ENCODE measurements at places on chromosomes 12 and 14.

DNA sequence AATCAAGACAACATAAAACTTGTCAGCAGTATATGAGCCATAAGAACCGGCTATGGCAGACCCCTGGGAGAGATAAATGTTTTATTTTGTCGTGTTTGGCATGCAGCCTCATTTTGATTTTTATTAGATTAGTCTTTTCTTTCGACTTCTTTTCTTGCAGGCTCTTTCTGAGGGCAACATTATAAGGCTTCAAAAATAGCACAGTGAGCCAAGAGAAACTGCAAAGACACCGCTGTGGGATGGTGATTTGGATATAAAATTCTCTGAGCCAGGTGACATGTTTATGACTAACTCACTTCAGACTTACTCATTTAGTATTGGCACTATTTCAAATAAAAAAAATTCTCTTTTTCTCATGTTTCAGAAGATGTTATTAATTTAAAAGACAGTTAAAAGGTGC, 96.8 kb upstream of the PKP2 start:
- DNase-seq, result no peak

- DNase-seq, result no peak
These were observed 3.5 kb upstream of the CSRP2 start for GRCh38 chr12:76882367-76882766.

- DNase-seq, result no peak
These were observed 10.7 kb upstream of the APOLD1 start for GRCh38 chr12:12774791-12775190.

GRCh38 chr14:94079891-94080620, 946 bp downstream of the DDX24 start:
- DNase-seq, result peak; percentile 28

GRCh38 chr12:114952573-114953271, 268.7 kb upstream of the TBX3 start:
- DNase-seq, result peak; percentile 50

DNA sequence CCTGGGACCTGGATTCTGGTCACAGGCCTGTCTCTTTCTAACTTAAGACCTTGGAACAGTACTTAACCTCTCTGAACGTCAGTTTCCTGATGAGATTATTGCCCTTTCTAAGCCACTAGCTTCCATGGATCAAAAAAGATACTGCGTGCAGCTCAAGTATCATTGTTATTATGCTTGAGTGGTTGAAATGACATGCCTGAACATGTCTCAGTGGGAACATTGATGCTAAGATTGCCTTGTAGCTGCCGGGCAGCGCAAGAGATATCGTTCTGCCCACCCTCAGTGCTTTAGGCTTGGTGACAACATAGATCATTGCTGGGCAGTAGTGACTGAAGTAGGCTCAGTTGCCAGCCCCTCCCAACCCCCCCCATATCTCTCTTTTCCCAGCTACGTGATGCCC, 131.9 kb downstream of the SMOC1 start:
- no peak for DNase-seq

DNA sequence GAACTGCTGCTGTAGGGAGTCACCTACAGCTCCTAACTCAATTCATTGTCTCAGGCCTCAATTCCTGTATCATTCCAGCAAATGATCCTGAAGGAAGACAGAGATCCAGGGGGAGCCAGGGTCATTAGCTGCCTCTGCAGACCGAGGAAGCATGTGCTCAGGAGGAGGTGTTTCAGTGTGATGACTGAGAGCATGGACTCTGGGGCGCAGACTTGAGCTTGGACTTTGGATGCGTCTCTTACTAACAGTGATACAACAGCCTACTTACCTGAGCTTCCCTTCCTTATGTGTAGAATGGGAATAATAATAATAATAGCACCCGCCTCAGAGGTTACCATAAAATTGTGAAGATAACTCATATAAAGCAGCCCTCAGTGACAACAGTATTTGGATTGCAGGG, 92.0 kb upstream of the USP44 start:
- no peak for DNase-seq

DNA sequence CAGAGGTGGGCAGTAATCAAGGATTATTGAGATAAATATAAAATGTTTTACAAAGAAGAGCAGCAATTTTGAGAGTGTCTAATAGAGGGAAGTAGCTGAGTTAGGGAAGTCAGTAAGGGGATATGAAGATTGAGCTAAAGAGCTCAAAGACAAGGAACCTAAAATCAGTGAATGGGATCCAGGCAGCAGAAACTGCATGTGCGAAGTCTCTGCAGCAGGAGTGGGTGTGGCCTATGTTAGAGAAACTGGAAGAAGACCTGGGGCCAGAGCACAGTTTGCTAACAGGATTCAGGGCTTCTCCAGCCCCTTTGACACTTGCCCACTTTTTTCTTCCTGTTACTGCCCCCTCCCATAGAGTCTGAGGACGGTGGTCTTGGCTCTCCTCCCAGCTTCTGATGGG, 36.3 kb upstream of the PLXNC1 start:
- no peak for DNase-seq

- no peak for DNase-seq
These were observed 44.3 kb upstream of the TRIM9 start for GRCh38 chr14:51139121-51139681.

- no peak for DNase-seq
These were observed 17.3 kb downstream of the COX14 start for GRCh38 chr12:50129290-50129689.

DNA sequence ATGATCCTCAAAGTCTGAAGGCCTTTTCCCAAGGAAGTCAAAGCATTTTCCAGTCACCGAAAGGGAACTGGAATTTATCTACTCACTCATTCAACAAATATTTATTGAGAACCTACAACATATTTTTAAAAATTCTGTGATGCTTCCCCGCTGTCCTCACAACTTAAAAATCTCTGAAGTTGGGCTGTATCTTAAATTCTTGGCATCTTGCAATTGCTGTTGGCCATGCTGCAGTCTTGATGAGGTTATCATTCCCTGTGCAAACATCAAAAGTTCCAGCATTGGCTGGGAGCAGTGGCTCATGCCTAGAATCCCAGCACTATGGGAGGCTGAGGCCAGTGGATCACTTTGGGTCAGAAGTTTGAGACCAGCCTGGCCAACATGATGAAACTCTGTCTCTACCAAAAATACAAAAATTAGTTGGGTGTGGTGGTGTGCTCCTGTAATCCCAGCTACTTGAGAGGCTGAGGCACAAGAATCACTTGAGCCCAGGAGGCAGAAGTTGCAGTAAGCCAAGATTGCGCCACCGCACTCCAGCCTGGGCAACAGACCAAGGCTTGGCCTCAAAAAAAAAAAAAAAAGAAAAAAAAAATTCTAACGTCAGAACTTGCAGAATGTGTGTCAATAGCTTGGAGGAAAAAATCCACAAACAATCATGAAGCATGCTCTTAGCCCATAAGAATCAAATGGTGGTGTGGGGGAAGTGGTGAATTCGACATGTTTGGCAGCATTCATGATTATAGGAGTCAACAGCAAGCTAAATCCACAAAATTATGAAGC, 34.9 kb downstream of the CCDC177 start:
- peak; percentile 39 for DNase-seq
